T-helper 9 cell (primary cell): ENCODE measurements at places on chromosomes 11 and 22.

GRCh38 chr11:121715405-121715804 is 262.6 kb upstream of the SORL1-AS1 start:
- DNase-seq: no peak

DNA sequence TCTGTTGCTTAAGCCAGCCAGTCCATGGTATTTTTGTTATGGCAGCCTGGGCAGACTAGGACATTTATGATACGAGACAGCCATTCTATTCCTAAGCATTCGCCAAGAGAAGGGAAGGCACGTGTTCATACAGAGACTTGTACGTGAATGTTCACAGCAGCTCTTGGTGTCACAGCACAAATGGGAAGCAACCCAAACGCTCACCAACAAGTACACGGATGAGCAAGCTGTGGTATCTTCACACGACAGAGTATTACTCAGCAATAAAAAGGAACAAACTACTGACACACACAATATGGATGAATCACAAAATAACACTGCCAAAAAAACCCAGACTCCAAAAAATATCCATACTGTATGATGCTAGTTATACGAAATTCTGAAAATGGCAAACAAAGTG is 85.1 kb downstream of the PHF21B start:
- DNase-seq: no peak

DNA sequence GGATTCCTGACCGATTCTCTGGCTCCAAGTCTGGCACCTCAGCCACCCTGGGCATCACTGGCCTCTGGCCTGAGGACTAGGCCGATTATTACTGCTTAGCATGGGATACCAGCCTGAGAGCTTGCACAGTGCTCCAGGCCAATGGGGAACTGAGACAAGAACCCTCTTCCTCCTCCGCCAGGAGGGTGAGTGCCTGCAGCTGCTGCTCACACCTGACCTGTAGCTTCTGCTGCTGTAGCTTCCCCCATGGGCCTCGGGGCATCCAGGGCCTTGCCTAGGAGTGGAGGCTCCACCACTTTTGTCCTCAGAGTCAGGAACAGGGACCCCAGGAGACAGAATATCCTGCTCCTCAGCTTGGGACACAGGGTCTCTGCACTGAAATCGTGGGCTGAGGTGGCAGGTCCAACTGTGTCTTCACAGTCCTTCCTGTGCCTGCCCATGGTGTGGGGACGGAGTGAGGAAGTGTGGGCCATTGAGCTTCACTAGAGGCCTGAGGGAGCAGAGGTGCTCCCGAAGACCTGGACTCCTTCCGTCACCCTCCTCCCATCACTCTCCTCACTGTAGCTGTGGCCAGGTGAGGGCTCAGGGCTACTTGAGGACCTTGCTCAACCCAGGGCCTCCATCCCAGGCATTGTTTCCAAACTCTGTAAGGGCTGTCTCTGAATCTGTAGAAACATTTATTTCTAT is 103.8 kb downstream of the ZNF280B start:
- no peak for DNase-seq

DNA sequence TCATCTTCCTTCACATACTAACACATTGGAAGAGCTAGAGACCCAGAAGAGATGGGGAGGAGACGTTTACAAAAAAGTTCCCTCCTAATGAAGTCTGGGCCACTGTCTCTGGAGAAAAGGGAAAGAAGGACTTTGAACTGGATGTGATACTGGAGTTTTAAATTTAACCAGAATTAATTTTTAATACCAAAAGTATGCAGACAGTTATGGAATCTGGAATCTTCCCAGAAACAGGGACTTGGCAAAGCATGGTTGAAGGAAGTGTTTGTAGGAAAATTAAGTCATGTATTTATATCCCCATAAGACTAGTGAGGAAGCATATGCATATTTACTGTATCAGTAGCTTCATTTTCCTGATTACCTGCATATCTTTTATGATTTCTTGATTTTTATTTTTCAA is 215.5 kb downstream of the TTC28 start:
- DNase-seq: no peak

GRCh38 chr11:11265994-11266606 is 87.0 kb downstream of the CSNK2A3 start:
- DNase-seq: peak; percentile 58

GRCh38 chr22:44100411-44100810 is 76.3 kb downstream of the PARVB start:
- DNase-seq: no peak

- no peak for DNase-seq
Measured at GRCh38 chr11:110147962-110148709, 54.9 kb downstream of the ZC3H12C start.

DNA sequence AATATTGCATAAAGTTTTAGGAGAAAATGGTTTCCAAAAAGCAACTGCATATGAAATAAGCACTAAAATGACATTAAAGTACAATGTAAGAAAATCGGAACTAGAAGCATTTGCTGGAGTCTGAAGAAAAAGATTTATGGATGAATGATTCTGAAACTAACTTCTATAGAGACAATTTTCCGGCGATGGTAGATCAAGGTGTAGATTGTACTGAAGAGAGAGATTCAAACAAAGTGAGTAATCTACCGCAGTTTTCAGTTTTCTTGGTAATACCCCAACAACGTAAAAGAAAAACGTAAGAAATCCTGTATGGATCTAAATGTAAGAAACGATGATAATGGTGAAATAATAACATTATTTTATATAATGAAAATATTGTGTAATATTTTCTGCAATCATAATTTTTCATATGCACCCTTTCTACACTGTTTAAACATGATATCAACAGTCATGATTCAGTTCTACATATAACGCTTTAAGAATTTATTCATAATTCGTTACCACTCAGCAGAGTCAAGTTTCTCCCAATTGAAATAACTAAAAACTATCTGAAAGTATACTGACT is 1.8 kb upstream of the CDPF1 start:
- no peak for DNase-seq

DNA sequence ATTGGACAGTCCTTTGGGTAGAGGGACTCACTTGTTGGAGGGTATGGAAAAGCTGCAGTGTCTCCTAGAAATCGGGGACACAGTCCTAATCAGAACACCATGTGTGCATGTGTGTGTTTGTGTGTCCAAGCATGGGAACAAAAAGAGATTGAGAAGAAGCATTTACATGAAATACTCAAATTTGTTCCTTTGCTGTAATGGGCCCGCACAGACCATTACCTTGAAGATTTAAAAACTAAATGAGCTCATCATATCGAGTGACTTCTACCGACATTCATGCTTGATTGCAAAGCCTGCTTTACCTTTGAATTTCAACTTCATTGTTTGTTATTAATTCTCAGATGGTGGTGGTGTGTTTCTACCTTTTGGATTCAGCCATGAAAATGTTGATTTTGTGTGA is 106.9 kb downstream of the ZBTB16 start:
- no peak for DNase-seq

- peak; percentile 14 for DNase-seq
Measured at GRCh38 chr22:22748297-22748743, 103.9 kb downstream of the GGTLC2 start.

- DNase-seq: no peak
Measured at GRCh38 chr11:42255906-42256305, 796.5 kb upstream of the LRRC4C start.

GRCh38 chr11:64849598-64850356 is 5.3 kb upstream of the CDC42BPG start:
- no peak for DNase-seq
